Activated naive CD8-positive, alpha-beta T cell treated with anti-CD3 and anti-CD28 coated beads, Interleukin-2, amount 50 U/mL, for 24 hours (primary cell): ENCODE measurements at places on chromosomes 1 and 21.
A peak's percentile ranks its signal among the peaks of the same experiment; 100 is the strongest.

DNA sequence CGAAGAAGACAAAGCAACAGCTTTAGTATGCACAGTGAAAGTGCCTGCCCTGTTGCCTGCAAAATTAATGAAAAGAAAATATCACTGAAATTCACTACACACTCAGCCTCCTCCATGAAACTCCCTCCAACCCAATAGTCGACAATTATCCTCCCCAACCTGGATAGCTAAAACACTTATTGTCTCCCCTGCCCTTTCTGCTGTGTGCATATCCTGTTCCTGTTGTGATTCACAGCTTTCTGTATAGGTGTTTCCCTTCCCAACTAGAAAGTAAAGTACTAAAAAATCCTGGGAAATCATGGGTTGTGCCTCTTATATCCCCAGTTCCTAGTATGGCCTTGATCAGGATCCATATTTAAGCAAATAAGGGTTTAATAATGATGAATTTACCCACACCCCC, 412.1 kb downstream of the LTN1 start:
- no peak for DNase-seq

- DNase-seq: peak; percentile 75
Measured at GRCh38 chr1:20184997-20185833, 681 bp upstream of the UBXN10 start.

DNA sequence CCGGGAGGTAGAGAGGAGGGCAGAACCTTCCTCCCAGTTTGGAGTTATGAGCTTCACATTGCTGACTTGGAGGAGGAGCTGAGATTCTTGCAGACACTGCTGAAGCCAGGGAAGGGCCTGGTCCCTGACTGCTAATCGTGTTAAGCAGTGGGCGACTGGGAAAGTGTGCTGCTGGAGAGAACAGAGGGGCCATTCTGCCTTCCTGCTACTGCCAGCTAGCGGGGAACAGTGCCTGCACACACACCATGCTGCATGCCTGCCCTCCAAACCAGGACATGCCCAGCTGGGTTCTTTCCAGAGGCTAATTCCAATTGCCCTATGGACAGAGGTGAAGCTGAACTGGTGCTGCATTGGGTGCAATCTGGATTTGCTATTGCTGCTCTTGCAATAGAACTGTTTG, 281.4 kb downstream of the AJAP1 start:
- no peak for DNase-seq

DNA sequence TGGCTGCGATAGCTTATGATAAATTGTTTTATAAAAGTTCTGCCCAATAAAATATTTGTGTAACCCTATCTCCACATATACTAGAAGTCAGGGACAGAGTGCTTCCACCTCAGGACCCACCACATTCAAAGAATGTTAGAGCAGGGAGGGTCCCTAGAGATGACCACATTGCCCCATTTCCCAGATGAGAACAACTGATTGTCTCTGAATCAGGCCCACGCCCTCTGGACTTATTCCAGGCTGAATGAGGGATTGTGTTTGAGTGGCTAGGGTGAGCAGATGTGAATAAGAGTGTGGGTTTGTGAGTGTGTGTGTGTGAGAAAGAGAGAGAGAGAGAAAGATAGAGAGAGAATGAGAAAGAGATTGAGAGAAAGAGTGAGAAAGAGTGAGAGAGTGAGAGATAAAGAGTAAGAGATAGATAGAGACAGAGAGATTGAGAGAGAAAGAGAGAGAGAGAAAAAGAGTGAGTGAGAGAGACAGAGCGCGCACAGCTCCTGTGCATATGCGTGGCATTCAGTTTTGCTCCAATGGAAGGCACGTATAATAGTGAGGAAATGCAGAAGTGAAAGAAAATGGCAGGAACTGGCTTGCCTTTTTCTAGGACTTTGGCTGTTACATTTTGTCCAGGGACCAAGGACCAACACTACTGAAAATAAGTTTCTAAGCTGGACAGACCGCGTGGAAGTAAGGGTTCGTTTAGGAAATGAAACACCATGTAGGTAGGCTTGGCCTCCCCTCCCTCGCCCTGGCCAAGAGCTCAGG, 94.1 kb downstream of the ABCA4 start:
- no peak for DNase-seq

GRCh38 chr1:84720221-84720780, 30.0 kb upstream of the SSX2IP start:
- DNase-seq: no peak

GRCh38 chr1:116525440-116525839, 45.4 kb downstream of the CD58 start:
- no peak for DNase-seq

DNA sequence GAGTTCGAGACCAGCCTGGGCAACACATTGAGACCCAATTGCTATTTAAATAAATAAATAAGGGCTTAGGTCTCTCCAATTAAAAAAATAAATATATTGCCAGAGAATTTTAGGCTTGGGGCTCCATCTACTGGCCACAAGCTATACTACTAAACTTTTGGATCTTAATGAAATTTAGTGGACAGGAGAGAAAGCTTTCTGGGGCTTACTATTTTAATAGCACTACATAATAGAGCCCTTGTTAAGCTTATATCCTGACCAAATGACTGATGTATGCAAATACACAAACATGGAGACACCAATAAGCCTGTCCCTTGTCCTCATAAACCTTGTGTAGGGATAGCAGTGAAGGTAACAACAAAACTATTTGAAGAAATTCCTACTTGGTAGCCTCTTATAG, 18.4 kb downstream of the CCT3 start:
- DNase-seq: no peak

DNA sequence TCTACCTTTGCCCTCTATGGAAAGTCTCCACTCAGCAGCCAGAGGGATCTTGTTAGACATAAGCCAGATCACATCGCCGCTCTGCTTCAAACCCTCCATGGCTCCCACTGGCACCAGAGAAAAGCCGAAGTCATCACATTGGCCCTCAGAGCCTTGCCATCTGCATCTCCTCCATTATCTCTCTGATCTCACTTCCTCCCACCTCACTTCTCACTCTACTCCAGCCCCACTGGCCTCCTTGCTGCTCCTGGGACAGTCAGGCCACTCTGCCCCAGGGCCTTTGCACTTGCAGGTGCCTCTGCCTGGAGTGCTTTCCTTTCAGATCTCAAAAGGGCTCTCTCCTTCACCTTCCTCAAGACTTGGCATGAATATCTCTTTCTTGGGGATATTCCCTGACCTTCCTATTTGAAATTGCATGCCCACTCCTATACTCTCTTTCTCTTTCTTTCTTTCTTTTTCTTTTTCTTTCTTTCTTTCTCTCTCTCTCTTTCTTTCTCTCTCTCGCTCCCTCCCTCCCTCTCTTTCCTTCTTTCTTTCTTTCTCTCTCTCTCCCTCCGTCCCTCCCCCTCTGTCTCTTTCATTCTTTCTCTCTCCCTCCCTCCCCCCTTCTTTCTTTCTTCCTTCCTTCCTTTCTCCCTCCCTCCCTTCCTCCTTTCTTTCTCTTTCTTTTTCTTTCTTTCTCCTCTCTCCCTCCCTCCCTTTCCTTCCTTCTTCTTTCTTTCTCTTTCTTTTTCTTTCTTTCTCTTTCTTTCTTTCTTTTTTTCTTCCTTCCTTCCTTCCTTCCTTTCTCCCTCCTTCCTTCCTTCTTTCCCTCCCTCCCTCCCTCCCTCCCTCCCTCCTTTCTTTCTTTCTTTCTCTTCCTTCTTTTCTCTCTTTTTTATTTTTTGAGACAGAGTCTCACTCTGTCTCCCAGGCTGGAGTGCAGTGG, 96.0 kb upstream of the CASZ1 start:
- no peak for DNase-seq

- no peak for DNase-seq
Measured at GRCh38 chr1:206963119-206963712, 7.0 kb downstream of the FCAMR start.

DNA sequence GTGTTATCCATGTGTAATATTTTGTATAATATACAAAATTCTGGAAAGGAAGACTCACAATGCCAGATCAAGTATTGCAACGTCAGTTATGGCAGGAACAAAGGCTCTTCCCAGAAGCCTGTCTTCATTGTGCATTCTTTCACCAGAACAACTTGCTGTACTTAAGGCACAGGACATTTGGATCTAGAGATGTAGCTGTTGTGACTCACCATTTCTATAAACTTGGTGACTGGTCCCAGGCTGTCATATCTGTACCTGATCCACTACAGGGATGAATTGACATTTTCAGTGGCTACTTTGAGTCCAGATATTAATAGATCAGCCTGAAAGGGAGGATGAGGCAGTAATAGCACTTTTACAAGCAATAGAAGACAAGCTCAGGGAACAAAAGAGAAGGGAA, 299.8 kb downstream of the DISC1 start:
- DNase-seq: no peak

- DNase-seq: no peak
Measured at GRCh38 chr1:94231746-94232145, 5.6 kb downstream of the ARHGAP29 start.

GRCh38 chr1:114061121-114061830, 82.0 kb downstream of the OLFML3 start:
- DNase-seq: no peak

DNA sequence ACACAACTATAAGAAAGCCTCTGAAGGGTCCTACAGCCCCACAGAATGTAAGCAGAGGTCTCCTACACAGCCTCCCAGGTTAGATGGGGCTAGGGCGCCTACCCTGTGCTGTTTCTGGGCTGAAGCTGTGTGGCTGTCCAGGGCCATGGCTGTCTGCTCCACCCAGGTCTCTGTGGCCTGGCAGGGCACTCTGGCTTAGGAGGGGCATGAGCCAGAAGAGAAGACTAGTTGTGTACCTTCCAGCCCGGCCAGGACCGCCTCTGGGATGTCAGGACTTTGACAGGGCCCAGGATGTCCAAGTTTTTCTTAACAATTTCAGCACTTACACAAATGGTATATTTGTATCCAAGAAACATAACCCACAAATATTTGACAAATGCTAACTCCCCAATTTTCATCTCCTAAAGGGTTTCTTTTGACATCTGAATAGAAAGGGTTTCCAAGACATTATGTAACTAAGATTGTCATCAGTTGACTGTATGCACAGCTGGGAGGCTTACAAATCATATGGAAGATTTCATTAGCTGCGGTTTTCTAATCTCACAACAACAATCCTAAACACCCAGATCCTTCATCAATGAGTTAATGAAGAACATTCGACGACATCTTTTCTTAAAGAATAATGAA, 80.5 kb downstream of the HSF2BP start:
- DNase-seq: no peak

DNA sequence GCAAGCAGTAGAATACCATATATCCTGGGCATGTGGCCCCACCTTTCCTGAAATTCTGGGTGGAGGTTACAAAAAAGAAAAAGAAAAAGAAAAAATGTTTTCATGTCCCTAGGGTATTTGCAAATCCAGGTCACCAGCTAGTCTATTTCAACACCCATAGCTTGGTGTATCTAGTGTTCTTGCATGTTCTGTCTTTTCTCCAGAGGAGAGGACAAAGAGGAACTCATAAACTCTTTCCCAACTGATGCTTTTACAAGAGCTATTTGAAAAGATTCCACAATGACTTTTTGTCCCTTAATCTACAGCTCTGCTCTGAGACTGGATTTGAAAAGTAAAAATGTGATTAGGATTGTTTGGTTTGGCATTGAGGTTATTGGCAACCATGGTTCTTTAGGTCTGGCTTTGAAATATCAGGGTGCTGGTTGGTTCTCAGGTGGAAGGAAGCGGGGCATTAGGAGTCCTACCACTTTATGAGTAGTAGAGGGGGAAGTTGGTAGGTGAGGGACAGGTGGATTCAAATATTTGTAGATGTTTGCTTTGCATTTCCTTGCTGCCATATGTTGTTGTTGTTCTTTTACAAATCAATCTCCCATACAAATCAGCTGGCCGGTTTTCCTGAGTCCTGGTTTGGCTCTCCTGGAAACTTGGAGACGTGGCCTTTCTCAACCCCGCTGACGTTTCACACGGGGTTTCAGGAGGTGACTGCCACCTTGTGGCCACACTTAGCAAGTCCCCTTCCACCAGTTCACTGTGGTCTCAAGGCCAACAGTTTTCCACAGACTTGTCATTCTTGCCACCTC, 126.7 kb upstream of the KIAA0040 start:
- peak; percentile 71 for DNase-seq

GRCh38 chr21:33651965-33652680, 9.8 kb downstream of the ITSN1 start:
- no peak for DNase-seq

DNA sequence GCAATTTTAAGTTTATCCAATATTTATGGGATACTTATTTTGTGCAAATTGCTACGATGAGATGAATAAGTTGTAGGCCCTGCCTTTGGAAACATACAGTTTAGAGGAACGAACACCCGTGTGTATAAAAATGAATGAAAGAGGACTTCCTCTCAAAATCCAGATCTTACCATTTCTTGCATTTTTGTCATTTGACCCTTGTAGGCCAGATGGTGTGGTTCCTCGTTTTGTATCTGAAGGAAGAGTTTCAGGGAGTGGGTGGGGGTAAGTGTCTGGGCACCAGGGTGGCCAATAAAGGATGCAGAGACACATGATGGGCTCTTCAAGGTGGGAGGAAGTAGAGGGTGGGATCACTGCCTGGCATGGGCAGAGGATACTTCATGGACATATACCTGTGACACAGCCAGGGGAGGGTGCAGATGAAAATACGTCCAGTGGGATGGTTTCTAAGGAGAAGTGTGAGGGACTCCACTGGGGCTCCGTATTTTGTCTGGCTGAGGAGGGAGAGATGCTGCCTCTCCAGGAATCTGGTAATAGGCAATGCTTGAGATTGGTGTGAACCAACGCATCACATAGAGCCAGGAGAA, 14.4 kb downstream of the MAPKAPK2 start:
- no peak for DNase-seq

DNA sequence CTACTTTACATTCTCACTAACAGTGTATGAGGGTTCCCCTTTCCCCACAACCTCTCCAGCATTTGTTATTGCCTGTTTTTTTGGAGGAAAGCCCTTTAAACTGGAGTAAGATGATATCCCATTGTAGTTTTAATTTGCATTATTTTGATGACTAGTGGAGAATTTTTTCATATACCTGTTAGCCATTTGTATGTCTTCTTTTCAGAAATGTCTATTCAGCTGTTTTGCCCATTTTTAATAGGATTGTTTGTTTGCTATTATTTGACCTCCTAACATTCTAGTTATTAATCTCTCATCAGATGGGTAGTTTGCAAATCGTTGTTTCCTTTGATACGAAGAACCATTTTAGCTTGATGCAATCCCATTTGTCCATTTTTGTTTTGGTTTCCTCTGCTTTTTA, 165.0 kb downstream of the GLUL start:
- no peak for DNase-seq

- DNase-seq: no peak
Measured at GRCh38 chr1:87044840-87045239, 130.4 kb downstream of the HS2ST1 start.

GRCh38 chr1:163069142-163069541, at the start of gene RGS4:
TSS of gene RGS4 (plus strand) at chr1:163069361. CDS start at chr1:163069485, 124 bp downstream.
- DNase-seq: no peak

DNA sequence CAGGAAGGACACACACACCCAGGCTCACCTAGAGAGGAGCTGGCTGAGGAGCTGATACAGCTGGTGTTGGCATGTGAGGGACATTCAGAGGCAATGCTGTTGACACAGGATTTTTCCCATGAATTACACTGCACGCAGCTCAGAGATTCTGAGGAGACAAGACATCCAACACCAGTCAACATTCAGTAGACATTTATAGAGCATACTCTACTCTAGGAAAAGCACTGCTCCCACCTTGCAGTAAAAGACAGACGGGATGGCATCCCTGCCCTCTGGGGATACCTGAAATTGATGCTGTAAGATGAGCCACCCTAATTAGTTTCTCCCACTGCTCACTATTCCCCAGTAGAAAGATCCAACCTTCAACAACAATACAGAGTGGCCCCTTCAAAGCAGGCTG, 5.1 kb downstream of the LYPD8 start:
- DNase-seq: no peak
